ENCODE measurements at places on chromosomes 11 and 22. TPM values are rescaled to one million over a fixed set of nuclear protein-coding genes. Genes with fewer than 3 reads are reported as not detected.

The SLC37A2 gene
- 0.49 TPM for total RNA-seq

The POU2AF1 gene
- under 0.01 TPM for total RNA-seq

The IL18 gene
- not detected for total RNA-seq

The CCDC117 gene
- 27.3 TPM for total RNA-seq

The SLC1A2 gene
- 8.6 TPM for total RNA-seq

The CHRDL2 gene
- 0.16 TPM for total RNA-seq

The HPS4 gene
- total RNA-seq = 34.4 TPM

The HTR3A gene
- total RNA-seq = not detected

The OR51B4 gene
- not detected for total RNA-seq

The FGF4 gene
- total RNA-seq = not detected

The EXPH5 gene
- total RNA-seq = 3.4 TPM

The ZNF215 gene
- total RNA-seq = 7.4 TPM

The MS4A6A gene
- total RNA-seq = not detected

The TRAF6 gene
- 17.4 TPM for total RNA-seq

The DBX1 gene
- total RNA-seq = not detected

The LGR4 gene
- total RNA-seq = 55.3 TPM

The GLYAT gene
- not detected for total RNA-seq

The BTG4 gene
- 0.24 TPM for total RNA-seq

The CRYBB1 gene
- total RNA-seq = not detected

The ASPHD2 gene
- 3.3 TPM for total RNA-seq

The PGM2L1 gene
- total RNA-seq = 3.1 TPM

The PACS1 gene
- 44.0 TPM for total RNA-seq

The PAFAH1B2 gene
- total RNA-seq = 152 TPM

The HSPB2 gene
- total RNA-seq = 2.6 TPM

The OR10W1 gene
- total RNA-seq = not detected

The SLC6A5 gene
- total RNA-seq = not detected

The RIMBP3C gene
- 0.12 TPM for total RNA-seq

The C11orf58 gene
- total RNA-seq = 116 TPM

The DNAL4 gene
- total RNA-seq = 18.6 TPM

The CNTF gene
- 3.4 TPM for total RNA-seq

The TST gene
- total RNA-seq = 23.4 TPM

Data from hair follicle dermal papilla cell (primary cell).